Glutamatergic neuron (in vitro differentiated cells): ENCODE measurements at places on chromosomes 16 and 17. TPM values are rescaled to one million over a fixed set of nuclear protein-coding genes. Genes with fewer than 3 reads are reported as not detected.

DNA sequence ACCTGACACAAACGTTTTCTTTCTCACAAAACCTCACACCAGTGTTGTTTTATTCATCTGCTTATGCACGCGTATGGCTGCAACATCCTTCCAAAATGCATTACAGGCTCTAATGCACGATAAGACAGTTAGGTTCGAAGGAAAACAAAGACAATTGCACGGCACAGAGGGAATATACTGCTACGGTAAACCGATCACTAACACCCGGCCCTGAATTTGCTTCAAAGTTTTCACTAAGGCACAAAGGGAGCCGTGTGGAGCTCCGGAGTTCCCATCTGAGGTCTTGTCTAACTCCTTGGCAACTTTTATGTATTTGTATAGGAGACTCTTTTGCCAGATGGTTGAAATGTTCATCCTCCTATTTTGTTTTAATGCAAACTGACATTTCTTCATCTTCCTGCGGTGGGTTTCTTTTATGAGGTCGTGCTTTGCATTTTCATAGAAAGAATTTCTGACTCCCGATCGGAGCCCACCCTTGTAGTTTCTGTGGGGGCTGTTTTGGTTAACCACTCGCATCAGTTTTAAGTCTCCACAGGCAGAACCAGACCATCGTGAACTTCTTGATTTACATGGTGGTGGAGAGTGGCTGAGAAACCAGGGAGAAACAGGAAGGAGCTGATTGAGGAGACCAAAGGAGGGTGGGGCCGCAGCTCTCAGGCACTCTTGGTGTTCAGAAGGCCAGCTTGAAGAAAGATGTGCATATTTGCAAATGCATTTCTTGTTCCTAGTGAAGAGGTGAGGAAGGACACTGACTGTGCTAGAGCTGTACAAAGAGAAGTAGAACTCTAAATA lies 516.8 kb downstream of the MAF start:
- no peak for DNase-seq
- no peak overlapping the region for H3K27ac ChIP-seq
- H3K4me3 ChIP-seq = no peak overlapping the region
- H3K36me3 ChIP-seq = no peaks in the 10 kb centered on the region
- peaks cover 2% of the 10 kb centered on the region for H3K27me3 ChIP-seq

GRCh38 chr17:19485800-19486340 lies 47.8 kb upstream of the SLC47A1 start:
- H3K27me3 ChIP-seq = no peaks in the 10 kb centered on the region
- H3K4me1 ChIP-seq = peaks cover 2% of the 10 kb centered on the region
- H3K36me3 ChIP-seq = peaks cover 2% of the 10 kb centered on the region
- H3K4me3 ChIP-seq = no peak overlapping the region
- H3K27ac ChIP-seq = no peak overlapping the region

GRCh38 chr17:44204441-44204882 lies 4.8 kb upstream of the ATXN7L3 start:
- peak overlapping the region; percentile 62 for H3K27ac ChIP-seq
- H3K27me3 ChIP-seq = peaks cover 17% of the 10 kb centered on the region
- H3K4me1 ChIP-seq = peaks cover 18% of the 10 kb centered on the region
- H3K4me3 ChIP-seq = no peak overlapping the region
- DNase-seq = no peak

DNA sequence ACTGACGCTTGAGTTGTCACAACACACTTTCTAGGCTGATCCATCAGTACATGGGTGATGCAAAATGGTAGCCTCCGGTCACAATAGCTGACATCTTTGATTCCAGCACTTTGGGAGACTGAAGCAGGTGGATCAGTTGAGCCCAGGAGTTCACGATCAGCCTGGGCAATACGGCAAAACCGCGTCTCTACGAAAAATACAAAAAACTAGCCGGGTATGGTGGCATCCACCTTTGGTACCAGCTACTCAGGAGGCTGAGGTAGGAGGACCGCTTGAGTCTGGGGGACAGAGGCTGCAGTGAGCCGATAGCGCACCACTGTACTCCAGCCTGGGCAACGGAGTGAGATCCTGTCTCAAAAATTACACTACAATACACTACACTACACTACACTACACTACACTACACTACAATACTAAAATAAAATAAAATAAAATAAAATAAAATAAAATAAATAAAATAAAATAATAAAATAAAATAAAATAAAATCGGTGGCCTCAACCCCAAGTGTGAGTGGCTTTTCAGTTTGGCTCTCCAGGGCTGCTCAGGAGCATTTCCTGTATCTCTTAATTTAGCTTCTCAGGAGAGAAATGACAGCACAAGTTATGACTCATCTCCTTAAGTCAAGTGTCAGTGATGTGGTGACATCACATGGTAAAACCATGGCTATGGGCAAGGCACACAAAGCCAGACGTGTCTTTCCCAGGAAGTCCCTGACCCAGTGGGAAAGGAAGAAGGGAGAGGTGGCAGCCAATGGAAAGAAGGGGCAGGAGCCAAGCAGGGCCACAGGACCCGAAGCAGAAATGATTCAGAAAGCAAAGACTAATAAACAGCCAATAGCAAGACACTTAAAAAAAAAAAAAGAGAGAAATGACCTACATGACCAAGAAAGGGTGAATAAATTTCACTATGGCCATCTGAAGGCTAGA lies 75.3 kb upstream of the TBC1D3K start:
- H3K4me1 ChIP-seq = no peaks in the 10 kb centered on the region
- H3K27ac ChIP-seq = no peak overlapping the region
- no peak for DNase-seq
- H3K4me3 ChIP-seq = no peak overlapping the region
- no peaks in the 10 kb centered on the region for H3K36me3 ChIP-seq

Gene MEFV
- not detected for total RNA-seq
